MG63 (cell line): ENCODE measurements at places on chromosomes 11 and 22.

GRCh38 chr11:3218483-3219280, at the start of gene MRGPRG:
MRGPRG (minus strand) TSS chr11:3218813; CDS start chr11:3218813, 0 bp downstream.
- DNase-seq, result no peak

DNA sequence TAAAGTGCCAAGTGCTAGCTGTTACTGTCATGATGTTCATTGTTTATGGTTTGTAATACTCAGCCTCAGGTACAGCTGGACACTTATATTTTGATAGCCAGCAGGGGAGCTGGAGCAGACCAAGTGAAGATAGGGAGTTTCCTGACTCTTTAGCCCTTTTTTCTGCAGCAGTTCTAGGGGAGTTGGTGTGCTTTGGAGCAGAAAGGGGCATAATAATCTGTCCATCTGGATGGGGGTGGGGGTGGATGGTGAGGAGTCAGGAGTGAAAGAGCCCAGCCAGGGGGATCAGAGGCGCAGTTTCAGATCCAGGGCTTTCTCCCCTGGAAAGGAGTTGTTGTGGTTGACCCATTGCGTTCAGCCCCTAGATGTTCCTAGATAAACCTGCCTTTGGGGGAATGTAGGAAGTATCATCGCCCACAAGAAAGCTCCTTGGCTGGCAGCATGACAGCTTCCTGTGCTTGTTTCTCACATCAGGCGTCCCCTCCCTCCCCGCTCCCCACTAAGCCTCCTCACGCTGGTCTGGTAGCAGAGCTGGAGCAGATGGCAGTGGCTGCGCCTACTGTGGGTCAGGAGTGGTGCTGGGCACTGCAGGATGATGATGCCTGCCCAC, 41.9 kb downstream of the MED15 start:
- DNase-seq, result peak; percentile 23

- DNase-seq, result no peak
These were observed 796 bp upstream of the YIF1A start for GRCh38 chr11:66289548-66290329.

- peak; percentile 53 for DNase-seq
These were observed 112.7 kb downstream of the SHANK2 start for GRCh38 chr11:71139516-71140205.

- DNase-seq, result no peak
These were observed 24.4 kb upstream of the TOLLIP start for GRCh38 chr11:1333860-1334259.

DNA sequence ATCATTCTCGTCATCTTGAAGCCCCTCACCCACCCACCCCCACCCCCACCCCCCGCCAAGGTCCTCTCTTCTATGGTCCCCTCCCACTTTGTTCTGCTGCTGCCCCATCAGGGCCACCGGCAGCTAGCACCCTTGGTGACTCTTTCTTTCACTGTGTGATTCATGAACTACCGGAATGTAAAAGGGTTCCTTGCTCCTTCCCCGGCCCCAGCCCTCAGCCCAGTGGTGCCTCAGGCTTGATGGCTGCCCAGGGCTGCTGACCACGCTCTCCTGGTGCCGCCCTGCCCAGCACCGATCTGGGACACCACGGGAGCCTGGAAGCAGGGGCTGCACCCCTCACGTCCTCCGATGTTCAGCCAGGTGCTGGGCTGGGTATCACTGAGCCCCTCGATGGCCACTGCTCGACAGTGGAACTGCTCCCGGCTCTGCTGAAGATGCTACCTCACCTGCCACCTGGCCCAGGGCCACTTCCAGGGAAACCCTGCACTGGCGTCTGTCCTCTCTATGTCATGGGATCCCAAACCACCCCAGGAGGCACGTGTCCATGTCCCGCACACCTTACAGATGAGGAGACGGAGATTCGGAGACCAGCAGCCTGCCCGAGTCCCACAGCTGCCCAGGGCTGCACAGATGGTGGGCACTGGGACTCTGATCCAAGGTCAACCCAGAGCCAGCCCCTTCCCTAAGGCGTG, 39.7 kb downstream of the IGLL5 start:
- DNase-seq, result no peak

DNA sequence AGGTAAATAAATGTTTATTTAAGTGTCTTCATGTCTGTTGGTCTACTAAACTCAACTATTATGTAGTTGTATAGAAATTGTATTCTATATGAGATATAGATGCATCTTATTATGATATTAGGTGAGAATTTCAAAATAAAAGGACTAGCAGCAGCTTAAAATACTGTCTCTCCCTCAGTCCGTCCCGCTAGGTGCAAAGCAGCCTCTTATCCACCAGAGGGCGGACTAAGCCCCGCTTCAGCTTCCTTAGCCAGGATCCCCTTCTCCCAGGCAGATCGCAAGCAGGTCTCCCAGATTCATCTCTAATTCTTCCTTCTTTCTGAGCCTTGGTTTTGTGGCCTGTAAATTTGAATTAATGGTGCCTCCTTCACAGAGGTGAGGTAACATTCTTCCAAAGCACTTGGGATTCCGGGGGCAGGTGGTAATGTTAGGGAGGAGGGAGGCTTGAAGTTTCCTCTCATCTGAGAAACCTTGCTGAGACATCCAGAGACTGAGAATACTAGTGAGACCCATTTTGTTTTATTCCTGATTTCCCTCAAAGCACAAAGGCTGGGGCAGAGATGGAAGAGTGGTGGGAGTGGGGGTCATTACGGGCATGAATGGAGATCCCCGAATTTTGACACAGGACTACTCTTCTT, 13.5 kb upstream of the INSC start:
- DNase-seq, result peak; percentile 43

DNA sequence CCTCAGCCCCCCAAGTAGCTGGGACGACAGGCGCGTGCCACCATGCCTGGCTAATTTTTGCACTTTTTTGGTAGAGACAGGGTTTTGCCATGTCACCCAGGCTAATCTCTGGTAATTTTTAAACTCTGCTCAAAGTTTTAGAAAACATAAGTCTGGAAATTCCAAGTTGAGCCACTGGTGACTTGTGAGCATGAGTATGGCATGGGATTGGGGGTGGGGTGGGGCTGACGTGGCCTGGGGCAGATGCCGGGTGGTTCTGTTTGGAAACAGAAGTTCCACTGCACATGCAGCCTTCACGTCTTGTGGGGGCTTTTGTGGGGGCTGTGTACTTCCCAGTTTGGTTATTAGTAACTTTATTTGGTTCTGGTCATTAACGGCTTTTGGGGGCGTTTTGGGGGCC, 67.3 kb downstream of the PTPRJ start:
- DNase-seq, result no peak

DNA sequence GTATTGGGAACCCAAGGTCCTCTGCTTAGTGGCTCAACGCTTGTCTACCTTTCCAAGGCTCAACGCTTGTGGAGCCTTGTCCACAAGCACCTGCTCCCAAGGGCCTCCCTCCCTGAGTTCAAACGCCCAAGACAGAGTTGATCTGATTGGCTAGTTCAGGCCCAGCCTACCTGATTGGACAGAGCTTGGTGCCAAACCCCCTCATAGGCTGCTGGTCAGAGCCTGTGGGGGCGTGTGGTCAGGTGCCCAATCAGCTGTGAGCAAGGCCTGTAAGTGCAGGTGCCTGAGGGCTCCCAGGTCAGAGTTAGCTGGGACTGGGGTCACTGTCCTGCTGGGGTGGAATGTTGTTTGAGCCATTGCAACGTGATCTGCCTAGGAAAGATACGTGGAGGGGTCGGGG, 16.9 kb upstream of the TMPRSS6 start:
- DNase-seq, result no peak

DNA sequence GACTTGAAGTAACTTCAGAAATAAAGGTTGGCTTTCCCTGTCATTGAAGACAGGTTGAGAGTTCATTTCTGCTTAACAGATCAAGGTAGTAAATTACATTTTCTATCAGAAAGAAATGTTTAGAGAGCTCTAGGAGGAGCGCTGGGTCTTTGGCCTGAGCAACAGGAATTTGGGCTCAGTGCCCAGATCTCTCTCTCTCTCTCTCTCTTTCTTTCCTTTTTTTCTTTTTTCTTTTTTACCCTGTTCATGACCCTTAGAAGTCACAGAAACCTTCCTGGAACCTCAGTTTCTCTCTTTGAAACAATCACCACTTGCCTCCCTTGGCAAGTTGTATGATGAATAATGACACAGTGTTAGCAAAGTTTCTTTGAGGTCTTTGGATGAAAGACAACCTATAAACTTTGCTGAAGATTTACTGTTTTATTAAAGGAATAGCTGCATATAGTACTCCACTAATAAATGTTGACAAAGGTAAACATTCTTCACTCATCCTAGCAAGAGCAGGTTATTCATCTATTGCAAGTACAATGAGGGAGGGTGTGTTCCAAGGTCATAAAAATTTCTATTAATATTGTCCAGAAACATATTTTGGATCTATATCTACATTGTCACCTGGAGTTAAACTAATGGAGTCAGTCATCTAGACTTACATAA, 35.5 kb upstream of the RASSF10 start:
- DNase-seq, result no peak

DNA sequence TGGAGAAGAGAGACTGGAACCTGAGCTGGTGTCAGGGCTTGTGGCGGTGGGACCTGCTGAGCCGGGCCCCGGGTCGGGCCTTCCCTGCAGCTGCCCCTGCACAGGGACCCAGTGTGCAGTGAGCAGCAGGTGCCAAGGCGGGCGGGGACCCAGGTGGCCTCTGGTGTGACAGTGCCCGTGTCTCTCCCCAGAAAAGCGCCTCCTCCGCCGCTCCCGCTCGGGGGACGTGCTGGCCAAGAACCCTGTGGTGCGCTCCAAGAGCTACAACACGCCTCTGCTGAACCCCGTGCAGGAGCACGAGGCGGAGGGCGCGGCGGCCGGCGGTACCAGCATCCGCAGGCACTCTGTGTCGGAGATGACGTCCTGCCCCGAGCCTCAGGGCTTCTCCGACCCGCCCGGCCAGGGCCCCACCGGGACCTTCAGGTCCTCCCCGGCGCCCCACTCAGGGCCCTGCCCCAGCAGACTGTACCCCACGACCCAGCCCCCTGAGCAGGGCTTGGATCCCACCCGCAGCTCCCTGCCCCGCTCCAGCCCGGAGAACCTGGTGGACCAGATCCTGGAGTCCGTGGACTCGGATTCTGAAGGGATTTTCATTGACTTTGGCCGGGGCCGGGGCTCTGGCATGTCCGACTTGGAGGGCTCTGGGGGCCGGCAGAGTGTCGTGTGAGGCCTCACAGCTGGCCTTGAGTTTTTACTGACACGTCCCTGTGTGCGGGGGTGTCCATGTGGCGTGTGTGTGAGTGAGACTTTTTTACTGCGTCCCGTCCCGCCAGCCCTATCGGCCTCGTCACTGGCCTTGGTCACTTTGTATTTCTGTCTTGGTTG, 15.6 kb upstream of the ARHGAP8 start:
- DNase-seq, result no peak

DNA sequence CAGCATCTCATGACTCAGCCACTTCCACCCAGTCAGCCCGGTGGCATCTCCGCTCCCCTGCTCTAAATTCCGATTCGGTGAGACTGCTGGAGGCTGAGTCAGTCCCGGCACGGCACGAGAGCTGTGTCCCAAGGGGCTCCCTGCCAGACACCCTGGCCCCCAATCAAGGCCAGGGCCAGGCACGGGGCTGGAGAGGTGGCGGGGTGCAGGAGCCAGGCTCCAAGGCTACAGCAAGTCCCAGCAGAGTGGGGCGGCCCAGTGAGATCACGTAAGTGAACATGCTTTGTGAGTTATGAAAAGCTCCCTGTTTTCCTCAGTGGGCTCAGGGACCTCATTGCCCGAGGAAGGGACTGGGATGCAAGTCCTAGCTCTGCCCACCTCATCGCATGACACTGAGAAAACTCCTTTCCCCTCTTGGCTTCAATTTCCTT, 3.0 kb downstream of the C11orf68 start:
- DNase-seq, result peak; percentile 99

- DNase-seq, result no peak
These were observed 6.7 kb upstream of the FGF3 start for GRCh38 chr11:69825941-69826340.

- no peak for DNase-seq
These were observed 22.4 kb downstream of the PRR5 start for GRCh38 chr22:44724416-44724815.

DNA sequence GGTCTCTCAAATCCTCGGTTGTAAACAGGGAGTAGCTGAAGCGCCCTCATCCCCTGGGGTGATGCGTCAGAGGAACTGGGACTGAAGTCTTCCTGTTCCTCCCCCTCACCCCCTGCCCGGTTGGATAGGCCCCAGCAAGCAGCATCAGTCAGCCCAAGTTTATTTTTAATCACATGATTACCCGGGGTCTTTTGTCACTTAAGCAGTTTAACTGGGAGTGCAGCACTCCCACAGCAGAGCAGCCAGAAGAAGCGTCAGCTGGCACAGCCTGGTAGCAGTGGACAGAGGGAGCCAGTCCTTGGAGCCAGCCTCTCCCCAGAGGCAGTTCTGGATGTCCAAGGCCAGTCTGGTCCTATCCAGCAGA, 342.1 kb downstream of the CTTN start:
- DNase-seq, result no peak

DNA sequence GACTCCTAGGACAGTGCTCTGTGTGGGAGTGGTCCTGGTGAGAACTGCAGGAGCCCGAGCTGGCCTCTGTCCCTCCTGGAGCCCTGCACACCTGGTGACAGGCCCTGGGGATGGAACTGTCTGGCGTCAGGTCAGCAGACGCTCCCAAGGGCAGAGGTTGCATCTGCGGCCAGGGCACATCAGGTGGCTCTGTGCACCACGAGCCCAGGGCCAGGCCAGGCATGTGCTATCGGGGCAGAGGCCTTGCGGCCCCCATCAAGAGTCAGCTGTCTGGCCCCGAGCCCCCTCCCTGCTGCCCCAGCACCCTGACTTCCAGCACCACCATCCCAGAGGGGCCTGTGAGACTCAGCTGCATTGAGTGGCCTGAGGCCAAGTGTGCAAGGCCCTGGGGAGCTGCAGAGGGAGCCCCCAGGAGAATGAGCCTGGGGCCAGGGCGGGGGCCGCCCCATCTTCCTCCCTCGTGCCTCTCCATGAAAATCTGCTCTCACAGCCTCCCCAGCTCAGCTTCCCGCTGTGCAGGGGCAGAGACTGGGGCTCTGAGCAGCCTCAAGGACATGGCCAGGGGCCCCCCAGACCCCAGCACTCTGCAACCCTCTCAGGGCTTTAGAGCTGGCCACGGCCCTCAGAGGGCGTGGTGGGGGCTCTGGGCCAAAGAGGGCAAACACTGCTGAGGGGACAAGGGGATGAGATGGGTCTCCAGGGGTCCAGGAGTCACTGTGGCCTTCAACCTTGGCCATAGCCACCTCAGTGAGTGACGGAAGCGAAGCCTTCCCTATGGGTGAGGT, 56.4 kb downstream of the RTL6 start:
- DNase-seq, result no peak

- no peak for DNase-seq
These were observed 34.9 kb upstream of the GRIA4 start for GRCh38 chr11:105574974-105575373.

- DNase-seq, result no peak
These were observed 191.5 kb downstream of the CEP164 start for GRCh38 chr11:117519170-117519569.

- DNase-seq, result no peak
These were observed 335.7 kb upstream of the PLET1 start for GRCh38 chr11:112596324-112596723.
